ENCODE measurements at places on chromosomes 12 and 14. TPM values are rescaled to one million over a fixed set of nuclear protein-coding genes. Genes with fewer than 3 reads are reported as not detected.

- no peaks in the 10 kb centered on the region for H3K36me3 ChIP-seq
- H3K4me3 ChIP-seq: no peak overlapping the region
- peaks cover 12% of the 10 kb centered on the region for H3K27me3 ChIP-seq
- H3K4me1 ChIP-seq: no peaks in the 10 kb centered on the region
- no peak overlapping the region for H3K27ac ChIP-seq
These were observed 17.3 kb downstream of the MAP3K9 start for GRCh38 chr14:70791971-70792370.

DNA sequence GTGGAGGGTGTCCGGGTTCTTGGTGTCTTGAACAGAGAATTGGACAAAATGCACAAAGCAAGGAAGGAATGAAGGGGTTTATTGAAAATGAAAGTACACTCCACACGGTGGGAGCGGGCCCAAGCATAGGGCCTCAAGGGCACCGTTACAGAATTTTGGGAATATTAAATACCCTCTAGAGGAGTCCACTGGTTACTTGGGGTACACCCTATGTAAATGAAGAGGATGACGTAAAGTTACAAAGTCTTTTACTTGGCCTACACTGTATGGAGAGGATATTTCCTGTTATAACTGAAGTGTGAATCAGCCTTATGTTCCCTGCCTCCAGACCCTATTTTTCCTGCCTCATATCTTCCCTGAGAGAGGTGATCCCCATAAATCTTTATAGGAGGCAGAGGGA is 102.6 kb downstream of the RIN3 start:
- H3K27me3 ChIP-seq: no peaks in the 10 kb centered on the region
- no peak overlapping the region for H3K4me3 ChIP-seq
- H3K36me3 ChIP-seq: no peaks in the 10 kb centered on the region
- H3K27ac ChIP-seq: no peak overlapping the region
- H3K4me1 ChIP-seq: peaks cover 19% of the 10 kb centered on the region

DNA sequence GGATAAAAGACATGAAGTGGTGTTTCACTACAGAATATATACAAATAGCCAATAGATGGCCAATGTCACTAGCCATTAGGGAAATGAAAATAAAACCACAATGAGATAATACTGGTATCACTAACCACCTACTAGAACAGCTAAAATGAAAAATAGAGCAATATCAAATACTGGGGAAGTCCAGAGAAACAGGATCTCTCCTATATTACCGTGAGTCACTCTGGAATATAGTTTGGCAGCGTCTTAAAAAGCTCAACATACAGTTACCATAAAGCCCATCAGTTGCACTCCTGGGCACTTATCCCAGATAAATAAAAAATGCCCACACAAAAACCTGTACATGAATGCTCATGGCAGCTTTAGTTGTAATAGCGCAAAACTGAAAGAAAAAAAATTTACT is 101.7 kb downstream of the TMTC1 start:
- no peak overlapping the region for H3K4me3 ChIP-seq
- no peak for DNase-seq
- H3K27me3 ChIP-seq: no peaks in the 10 kb centered on the region
- no peaks in the 10 kb centered on the region for H3K36me3 ChIP-seq

- peak; percentile 80 for DNase-seq
- peaks cover 4% of the 10 kb centered on the region for H3K27me3 ChIP-seq
- H3K36me3 ChIP-seq: no peaks in the 10 kb centered on the region
- no peaks in the 10 kb centered on the region for H3K4me1 ChIP-seq
- H3K27ac ChIP-seq: no peak overlapping the region
These were observed 101.0 kb upstream of the GZMB start for GRCh38 chr14:24734917-24735500.

GRCh38 chr14:49947506-49947905 is 54.6 kb downstream of the ARF6 start:
- no peak overlapping the region for H3K27ac ChIP-seq
- H3K36me3 ChIP-seq: no peaks in the 10 kb centered on the region
- no peaks in the 10 kb centered on the region for H3K27me3 ChIP-seq

DNA sequence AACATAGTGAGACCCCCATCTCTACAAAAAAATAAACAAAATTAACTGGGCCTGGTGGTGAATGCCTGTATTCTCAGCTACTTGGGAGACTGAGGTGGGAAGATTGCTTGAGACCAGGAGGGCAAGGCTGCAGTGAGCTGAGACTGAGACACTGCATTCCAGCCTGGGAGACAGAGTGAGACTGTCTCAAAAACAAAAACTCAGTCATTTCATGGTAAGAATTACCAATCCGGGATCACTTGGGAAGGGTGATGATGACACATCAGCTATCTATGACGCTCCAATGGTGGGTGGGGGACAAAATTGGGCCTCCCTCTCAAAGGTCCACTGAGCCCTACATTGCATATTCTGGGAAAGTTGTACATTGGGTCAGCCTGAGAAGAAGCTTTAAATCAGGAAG is 47.7 kb downstream of the SERPINA3 start:
- H3K27ac ChIP-seq: no peak overlapping the region
- H3K4me1 ChIP-seq: peaks cover 7% of the 10 kb centered on the region
- no peak overlapping the region for H3K4me3 ChIP-seq
- DNase-seq: peak; percentile 27
- no peaks in the 10 kb centered on the region for H3K27me3 ChIP-seq

DNA sequence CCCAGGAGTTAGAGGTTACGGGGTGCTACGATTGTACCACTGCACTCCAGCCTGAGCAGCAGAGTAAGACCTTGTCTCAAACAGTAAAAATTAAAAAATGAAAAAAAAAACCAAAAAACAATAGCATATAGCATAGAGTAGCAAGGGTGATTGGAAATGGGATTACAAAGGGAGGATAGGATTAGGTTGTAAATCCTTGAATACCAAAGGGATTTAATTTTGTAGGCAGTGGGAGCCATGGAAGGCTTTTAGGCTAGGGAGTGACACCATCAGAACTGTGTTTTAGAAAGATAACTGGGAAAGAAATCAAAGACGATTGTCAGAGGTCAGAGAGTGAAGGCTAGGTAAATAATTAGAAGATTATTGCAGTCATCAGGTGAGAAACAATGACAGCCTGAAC is 2.8 kb upstream of the SGPP1 start:
- no peaks in the 10 kb centered on the region for H3K27me3 ChIP-seq
- DNase-seq: no peak
- no peaks in the 10 kb centered on the region for H3K36me3 ChIP-seq

GRCh38 chr14:91164676-91165075 is 50.8 kb downstream of the DGLUCY start:
- no peak overlapping the region for H3K27ac ChIP-seq
- no peak overlapping the region for H3K4me3 ChIP-seq
- H3K27me3 ChIP-seq: no peaks in the 10 kb centered on the region
- no peaks in the 10 kb centered on the region for H3K36me3 ChIP-seq
- no peaks in the 10 kb centered on the region for H3K4me1 ChIP-seq

DNA sequence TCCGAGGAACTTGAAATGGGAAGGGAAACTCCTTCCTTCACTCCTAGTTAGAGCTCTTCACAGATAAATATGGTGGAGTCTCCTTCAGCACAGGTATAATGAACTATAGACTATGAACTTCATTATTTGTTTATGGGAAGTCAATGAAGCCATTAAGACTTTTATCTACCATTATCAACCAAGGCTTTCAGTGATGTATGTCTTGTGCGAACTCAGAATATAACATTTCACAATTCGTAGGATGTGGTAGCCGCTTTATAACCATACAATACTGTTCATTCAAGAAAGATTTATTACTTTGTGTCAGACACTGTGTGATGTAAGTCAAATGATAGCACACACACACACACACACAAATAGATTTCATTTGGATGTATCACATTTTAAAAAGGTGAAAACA is 24.8 kb upstream of the ETNK1 start:
- DNase-seq: no peak
- H3K4me3 ChIP-seq: no peak overlapping the region
- no peaks in the 10 kb centered on the region for H3K36me3 ChIP-seq
- H3K4me1 ChIP-seq: no peaks in the 10 kb centered on the region
- no peaks in the 10 kb centered on the region for H3K27me3 ChIP-seq

GRCh38 chr12:16220120-16220519 is 57.4 kb downstream of the SLC15A5 start:
- DNase-seq: no peak
- no peaks in the 10 kb centered on the region for H3K36me3 ChIP-seq
- H3K4me3 ChIP-seq: no peak overlapping the region

DNA sequence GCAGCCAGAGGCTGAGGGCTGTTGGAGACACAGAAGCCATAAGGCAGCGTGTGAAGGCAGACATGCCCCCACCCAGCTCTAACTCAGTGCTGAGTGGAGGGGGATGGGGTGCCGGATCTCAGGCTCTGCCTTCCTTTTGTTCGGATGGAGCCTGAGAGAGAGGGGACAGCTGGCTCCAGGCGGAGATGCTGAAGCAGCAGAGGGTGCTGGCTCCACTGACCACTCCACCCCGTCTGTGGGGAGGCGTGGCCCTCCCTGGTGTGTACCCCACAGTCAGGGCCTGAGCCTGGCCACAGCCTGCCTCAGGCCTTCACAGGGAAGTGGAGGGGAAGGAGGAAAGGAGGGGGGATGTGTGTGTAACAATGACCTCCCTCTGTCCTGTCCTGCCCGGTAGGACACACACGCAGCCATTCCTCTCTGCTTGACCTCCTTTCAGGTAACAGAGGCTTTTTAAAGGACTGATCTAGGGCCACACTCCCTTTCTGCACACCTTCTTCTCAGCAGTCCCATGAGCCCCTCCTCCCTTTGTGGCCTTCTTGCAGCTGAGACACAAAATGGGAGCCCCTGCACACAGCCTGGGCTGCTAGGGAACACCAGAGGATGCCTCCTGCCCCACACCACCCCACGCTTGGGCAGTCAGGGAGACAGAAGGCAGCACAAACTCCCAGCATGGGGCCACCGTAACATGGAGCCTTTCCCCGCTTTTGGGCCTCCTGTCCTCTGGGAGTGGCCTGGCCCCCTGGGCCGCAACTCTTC is 9.6 kb upstream of the ENDOU start:
- no peak for DNase-seq
- H3K4me1 ChIP-seq: peaks cover 23% of the 10 kb centered on the region
- H3K36me3 ChIP-seq: no peaks in the 10 kb centered on the region
- no peak overlapping the region for H3K4me3 ChIP-seq

GRCh38 chr14:92503756-92504491 is 9.7 kb upstream of the RIN3 start:
- DNase-seq: peak; percentile 88
- H3K27me3 ChIP-seq: no peaks in the 10 kb centered on the region
- H3K36me3 ChIP-seq: no peaks in the 10 kb centered on the region

DNA sequence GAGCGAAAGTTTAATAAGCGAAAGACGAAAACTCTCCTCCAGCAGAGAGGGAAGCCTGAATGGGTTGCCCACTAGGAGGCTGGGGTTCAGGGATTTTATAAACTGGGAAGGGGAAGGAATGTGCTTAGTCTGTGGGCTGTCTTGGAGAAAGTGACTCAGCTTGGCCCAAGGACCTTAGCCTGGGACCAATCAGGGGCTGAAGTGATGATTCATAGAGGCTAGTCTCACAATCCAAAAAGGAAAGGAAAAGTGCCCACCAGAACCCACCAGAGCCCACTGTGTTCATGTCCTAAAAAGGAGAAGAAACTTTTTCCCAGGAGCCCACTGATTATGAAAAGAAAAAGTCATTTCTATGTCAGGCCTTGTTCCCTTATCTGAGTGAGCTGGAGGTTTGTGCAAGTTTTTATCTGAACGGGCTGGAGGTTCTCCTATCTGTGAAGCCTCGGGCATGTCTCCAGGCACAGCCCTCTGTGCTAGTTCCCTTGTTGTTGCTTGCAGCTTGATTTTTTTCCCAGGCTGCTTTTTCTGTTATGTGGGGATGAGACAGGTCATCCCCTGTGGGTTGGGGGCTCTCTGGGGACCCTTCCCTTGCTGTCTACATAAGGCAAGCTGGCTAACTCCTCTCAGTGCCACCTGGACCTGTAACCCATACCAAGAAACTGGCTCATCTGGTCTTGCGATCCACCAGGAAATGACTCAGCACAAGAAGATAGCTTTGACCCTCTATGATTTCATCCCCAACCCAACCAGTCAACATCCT is 8.3 kb upstream of the GOLGA5 start:
- H3K27ac ChIP-seq: peak overlapping the region; percentile 81
- no peaks in the 10 kb centered on the region for H3K27me3 ChIP-seq
- H3K4me1 ChIP-seq: peaks cover 10% of the 10 kb centered on the region

DNA sequence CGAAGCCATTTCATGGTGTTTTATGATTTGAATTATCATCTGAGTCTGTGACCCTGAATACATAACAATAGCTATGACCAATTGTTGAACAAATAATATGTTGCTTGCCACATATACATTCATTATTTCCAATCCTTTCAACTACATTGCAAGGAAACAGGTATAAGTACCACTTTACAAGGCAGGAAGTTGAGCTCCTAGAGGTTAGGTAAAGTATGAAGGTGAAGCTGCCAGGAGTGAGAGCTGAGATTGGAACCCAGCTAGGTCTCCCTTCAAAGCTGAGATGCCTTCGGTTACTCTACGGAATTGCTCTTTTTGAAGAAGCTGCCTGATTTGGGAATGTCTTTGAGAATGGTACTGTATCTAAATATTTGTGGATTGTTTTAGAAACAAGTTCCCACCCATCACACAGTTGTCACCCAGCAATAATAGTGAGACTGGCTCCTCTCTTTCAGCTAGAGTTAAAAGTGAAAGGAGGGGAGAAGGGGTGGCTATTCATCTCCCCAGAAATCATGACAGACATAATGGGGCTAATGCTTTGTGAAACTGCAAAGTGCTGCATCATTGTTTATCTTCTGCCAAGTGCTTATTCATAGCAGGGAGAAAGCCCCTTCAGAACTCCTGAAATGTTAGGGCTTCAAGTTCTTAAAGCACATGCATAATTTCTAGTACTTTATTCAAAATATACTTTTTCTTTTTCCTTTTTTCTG is 75.9 kb upstream of the AMIGO2 start:
- peak overlapping the region; percentile 2 for H3K27ac ChIP-seq
- no peaks in the 10 kb centered on the region for H3K27me3 ChIP-seq
- H3K36me3 ChIP-seq: no peaks in the 10 kb centered on the region

- peaks cover 16% of the 10 kb centered on the region for H3K27me3 ChIP-seq
- no peaks in the 10 kb centered on the region for H3K36me3 ChIP-seq
- no peak overlapping the region for H3K4me3 ChIP-seq
- no peaks in the 10 kb centered on the region for H3K4me1 ChIP-seq
- no peak overlapping the region for H3K27ac ChIP-seq
- DNase-seq: peak; percentile 4
These were observed 220.5 kb downstream of the SEC23A start for GRCh38 chr14:38882533-38882932.

DNA sequence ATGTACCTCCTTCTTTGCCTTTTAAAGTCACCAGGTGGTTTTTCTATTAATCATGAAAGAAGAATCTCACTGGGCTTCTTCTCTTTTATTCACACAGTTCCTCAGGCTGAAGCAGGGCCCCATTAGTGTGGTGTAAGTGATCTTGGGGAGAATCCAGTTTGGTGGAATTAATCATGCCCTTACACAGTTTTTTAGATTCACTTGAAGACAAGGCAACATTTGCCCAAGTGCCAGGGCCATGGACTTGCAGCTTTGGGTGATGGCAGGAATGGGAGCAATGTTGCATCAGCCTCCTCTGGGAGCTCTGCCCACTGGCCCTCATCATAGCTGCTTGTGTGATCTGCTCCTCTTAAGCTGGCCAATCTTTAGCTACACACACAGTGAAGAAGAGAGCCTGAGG is 33.8 kb downstream of the KCNK10 start:
- H3K4me3 ChIP-seq: no peak overlapping the region
- no peak overlapping the region for H3K27ac ChIP-seq
- no peaks in the 10 kb centered on the region for H3K36me3 ChIP-seq

HOXC9 gene
- 2.5 TPM for total RNA-seq

C1S gene
- total RNA-seq: 200 TPM

CLBA1 gene
- 10.4 TPM for total RNA-seq

FOXG1 gene
- not detected for total RNA-seq

Data from GM23248 (cell line).